ENCODE measurements at places on chromosomes 3 and 15.

- DNase-seq: no peak
Observed at GRCh38 chr3:30186741-30187219, 419.6 kb upstream of the TGFBR2 start.

- DNase-seq: peak; percentile 12
Observed at GRCh38 chr3:49295489-49296058, 18.5 kb upstream of the C3orf62 start.

DNA sequence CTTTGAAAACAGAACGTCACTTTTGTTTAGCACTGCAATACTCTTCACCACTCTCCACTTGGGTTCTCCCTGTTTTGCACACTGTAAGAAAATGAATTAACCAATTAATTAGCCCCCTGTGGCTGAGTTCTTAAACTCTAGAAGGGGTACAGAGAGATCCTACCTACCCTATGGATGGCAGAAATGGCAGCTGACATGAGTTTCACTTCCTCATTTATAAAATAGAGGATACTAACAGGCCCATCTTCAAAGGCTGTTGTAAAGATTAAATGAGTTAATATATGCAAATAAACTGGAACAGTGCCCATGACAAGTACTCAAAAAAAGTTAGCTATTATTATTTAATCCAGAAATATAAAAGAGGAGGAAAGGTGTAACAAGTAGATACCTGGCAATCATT, 36.9 kb downstream of the SUCLG2 start:
- DNase-seq: no peak

GRCh38 chr3:124522082-124522625, 208.1 kb upstream of the UMPS start:
- DNase-seq: no peak

DNA sequence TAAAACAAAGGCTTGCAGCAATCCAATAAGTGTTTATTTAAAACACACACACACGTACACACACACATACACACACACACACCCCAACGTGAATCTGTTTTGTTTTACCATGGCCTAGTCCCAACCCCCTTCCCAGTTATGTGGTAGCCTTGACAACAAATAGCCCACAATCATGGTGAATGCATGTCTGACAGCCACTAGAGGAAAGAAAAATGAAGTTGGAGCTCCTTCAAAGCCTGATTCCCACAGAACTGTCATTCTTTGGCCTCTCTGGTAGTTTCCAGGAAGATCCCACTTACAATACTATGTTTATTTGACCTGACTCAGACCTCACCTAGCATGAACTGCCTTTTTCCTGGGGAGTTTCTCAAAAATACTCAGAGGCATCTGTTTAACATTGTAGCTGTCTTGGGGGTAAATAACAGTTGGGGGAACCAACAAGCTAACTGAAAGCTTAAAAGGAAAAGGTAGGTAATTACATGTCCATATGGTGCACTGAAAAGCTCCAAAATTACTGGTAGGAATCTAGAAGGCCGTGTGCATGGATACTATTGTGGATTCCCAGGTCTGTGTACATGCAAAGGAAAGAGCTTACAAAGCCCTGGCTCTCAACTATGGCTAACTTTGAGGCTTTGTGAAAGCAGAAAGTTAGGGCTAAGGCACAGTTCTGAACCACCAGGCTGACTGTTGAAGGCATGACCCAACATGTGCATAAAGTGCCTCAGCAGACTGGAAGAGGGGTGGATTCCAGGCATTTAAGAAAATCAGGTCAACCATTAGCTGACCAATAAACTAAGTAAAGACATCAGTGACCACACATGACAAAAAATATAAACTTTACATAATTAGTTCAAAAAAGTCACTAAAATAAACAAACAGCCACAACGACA, 65.3 kb downstream of the FAIM start:
- DNase-seq: no peak

- DNase-seq: no peak
Observed at GRCh38 chr3:187798126-187798525, 52.9 kb upstream of the BCL6 start.

DNA sequence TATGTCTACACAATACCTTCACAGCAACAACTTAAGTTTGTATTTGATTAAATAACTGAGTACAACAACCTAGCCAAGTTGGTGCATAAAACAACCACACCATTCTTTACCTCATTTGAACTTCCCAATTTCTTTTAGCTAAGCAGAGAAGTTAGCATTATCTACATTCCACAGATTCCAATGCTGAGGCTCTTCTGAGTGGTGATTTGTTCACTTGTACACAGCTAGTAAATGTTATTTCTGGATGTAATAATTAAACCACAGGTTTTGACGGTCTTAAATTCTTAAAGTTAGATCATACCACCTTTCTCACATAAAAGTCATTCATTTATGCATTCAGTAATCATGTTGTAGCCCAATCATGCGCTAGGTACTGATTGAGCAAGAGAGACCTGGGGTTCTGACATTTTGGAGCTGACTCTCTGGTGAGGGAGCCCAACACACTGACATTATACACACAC, 102.5 kb downstream of the SST start:
- no peak for DNase-seq

- no peak for DNase-seq
Observed at GRCh38 chr3:138768946-138769345, 65.8 kb downstream of the PIK3CB start.

- DNase-seq: no peak
Observed at GRCh38 chr3:149180057-149180573, 41.5 kb downstream of the CP start.

- no peak for DNase-seq
Observed at GRCh38 chr3:171372694-171373093, 87.5 kb downstream of the TNIK start.

DNA sequence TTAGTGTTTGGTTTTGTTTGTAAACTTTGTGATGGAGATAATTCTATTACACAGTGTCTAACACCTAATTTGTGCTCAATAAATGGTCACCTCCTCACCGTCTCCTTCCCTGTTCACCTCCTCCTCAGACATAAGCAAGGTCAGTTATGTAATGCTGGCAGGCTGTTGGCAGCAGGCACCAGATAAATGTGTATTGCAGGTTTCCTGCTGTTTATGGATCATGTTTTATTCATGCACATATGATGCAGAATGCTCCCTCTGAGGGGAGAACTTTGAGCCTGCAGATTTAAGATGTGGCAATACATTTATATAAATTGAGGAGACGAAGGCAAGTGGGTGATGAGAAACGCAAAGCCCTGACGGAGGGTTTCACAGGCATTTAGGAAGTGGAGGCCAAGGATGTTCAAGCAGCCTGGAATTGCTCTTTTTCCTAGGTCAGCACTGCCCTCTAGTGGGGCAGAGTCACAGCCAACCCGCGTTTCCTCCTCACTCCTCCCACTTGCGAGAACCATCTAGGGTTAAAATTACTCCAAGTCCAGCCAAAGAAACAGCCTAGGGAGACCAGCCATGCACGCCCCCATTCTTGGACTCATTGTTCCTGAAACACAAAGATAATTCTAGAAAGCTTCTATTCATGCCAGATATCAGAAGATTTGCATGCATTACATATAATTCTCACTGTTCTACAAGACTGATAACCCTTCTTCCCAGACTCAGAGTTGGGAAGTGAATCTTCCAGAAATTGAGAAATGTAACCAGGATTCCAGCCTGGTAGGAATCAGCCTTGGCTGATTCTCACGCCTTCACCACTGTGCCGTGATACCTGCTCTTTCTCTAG, 228.7 kb downstream of the SLCO3A1 start:
- DNase-seq: peak; percentile 33

DNA sequence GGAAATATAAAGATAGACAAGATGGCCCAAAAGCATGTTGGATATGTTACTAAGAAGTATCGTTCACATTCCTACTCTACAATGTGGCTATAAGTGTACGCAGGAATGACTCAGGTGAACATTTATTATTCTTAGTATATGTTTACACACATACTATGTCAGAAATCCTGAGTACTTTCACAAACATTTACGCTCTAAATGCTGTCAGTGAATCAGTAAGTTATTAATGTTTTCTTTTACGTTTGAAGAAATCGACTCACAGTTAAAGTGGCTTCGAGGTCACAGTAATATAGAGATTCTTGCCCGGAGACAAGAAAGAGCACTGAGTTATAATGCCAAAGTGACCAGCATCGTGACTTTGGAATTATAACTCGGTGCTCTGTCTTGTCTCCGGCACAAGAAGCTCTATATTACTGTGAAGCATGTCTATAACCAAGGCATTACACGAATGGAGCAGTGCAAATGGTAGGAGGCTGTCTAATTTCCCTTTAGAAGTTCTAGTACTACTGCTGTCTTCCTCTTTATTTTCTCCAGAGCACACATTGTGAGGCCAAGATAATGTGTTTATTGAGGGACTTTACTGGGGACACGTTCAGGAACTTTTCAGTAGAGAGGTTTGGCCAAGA, 61.8 kb upstream of the P3H2 start:
- no peak for DNase-seq

DNA sequence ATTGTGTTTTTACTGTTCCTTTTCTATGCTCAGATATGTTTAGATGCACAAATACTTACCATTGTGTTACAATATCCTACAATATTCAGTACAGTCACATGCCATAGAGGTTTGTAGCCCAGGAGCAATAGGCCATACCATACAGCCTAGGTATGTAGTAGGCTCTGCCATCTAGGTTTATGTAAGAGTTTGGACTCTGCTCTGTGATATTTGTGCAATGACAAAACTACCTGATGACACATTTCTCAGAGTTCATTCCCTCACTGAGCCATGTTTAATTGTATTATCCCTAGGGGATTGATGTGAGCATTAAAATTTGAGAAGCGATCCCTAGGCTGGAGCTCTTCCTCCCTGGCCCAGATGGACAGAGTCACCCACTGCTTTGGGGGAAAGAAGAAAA, 270.0 kb upstream of the PROK2 start:
- no peak for DNase-seq

DNA sequence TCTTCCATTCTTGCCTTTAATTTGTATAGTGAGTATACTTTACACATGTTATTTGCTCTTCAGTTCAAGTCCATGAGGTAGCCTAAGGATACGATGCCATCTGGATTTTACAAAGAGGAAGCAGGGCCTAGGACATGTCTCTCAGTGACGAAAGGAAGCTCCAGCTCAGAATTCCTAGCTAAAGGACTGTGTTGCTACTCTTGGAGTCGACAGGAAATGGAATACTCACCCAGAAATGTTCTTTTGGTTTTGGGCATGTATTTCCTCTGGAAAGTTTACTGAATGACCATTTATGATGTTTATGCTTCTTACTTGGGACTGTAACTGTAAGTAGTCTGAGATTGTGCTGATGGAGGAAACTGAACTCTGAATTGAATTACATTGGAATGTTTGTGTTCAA, 12.5 kb downstream of the OXNAD1 start:
- no peak for DNase-seq

DNA sequence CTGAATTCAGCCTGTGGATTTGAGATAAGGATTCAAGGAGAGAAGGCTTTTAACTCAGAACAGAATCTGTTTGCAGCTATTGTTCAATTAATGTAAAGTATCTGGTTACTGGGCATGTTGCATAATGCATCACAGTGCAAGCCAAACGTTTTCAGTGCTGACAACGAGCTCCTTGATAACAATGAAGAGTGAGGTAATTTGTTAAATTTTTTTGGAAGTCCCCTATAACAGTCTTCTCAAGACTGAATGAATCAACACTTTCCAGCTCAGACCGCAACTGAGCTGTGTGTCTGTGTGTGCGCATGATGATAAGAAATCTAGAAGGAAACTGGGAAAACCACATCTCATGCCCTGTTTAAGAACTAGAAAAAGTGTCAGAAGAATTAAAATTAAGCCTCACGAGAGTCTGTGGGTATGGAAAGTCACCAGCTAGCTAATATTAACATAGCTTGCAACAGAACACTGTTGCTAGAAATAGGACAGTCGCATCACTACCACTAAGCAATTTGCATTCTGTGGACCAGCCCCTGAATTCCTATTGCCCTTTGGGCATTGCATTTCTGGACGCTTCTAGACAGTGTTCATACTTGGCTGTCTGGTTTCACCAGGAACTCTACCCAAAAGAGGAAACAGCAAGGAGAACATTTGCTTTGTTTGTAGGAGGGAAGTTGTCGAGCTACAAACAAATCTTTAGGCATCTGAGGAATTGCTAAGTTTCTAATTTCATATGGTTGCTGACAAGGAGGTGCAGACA, 43.7 kb upstream of the ATP2C1 start:
- DNase-seq: peak; percentile 10

DNA sequence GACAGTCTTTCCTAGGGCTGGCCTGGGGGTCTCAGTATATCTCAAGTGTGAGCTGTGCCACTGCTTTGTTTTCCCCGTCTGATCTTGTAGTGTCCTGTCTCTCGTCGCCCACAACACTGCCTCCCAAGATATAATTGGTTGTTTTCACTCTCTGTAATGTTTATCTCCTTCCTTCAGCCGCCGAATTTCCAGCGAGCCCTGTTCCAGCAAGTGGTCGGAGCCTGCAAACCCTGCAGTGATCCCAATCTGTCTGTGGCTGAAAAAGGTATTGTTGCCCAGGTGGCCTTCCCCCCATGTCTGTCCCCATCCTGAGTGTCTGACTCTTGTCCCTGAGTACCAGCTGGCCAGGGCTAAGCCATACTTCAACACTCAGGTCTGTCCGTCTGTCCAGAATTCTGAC, 9.5 kb upstream of the MANF start:
- no peak for DNase-seq

DNA sequence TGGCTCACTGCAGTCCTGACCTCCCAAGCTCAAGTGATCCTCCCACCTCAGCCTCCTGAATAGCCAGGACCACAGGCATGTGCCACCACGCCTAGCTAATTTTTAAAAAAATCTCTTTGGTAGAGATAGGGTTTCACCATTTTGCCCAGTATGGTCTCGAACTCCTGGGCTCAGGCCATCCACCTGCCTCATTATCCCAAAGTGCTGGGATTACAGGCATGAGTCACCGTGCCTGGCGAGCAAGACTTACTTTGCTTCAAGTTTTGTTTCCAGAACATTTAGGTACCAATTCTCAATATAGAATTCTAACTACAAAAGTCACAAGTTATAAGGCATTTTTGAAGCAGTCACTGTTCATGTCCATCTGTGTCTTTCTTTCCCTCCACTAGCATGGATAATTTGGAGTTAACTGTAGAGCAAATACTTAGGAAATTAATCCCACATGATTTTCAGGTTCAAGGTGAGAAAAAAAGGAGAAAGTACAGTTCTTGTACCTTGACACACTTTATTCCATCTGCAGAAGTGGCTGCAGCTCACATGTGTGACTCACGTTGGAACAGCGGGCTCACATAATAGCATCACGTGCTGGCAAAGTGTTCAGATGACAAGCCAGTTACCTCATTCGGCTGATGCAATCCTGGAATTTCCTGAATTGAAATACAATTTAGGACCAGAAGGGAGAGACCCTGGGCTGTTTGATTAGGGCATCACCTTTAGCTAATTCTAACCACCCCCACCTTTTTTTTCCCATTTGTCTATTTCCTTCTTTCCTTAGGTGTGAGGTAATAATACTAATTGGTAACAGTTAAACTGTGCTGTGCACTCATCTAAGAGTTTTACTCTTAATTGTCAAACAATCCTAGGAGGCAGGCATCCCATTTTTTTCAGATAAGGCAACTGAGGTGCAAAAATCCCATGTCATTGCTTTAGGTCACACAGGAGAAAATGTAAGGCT, 46.9 kb upstream of the NEDD4 start:
- no peak for DNase-seq

DNA sequence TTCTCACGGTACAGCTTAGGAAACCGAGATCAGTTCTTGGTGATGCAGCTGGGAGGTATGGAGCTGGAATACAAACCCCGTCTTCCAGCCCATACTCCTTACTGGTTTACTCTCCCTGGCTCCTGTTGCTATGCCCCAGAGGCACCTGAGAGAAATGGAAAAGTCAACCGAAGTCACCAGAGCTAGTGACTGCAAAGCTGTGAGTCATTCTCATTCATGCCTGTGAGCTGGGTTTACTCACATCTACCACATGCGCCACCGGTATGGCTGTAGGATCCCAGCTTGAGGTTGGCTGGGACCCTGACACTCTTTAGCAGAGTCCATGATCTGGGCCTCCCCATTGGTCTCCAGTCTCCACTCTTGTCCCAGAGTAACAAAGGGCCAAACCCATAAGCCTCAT, 111.5 kb upstream of the ETV5 start:
- DNase-seq: no peak

Data from stimulated activated CD4-positive, alpha-beta T cell treated with anti-CD3 and anti-CD28 coated beads, Interleukin-1b, Interleukin-23, amount 100 ng/mL, for 1 hour (primary cell).